ENCODE measurements at places on chromosomes 2 and 18. TPM values are rescaled to one million over a fixed set of nuclear protein-coding genes. Genes with fewer than 3 reads are reported as not detected.
A peak's percentile ranks its signal among the peaks of the same experiment; 100 is the strongest.

UGT1A10 gene
- total RNA-seq: not detected

DNA sequence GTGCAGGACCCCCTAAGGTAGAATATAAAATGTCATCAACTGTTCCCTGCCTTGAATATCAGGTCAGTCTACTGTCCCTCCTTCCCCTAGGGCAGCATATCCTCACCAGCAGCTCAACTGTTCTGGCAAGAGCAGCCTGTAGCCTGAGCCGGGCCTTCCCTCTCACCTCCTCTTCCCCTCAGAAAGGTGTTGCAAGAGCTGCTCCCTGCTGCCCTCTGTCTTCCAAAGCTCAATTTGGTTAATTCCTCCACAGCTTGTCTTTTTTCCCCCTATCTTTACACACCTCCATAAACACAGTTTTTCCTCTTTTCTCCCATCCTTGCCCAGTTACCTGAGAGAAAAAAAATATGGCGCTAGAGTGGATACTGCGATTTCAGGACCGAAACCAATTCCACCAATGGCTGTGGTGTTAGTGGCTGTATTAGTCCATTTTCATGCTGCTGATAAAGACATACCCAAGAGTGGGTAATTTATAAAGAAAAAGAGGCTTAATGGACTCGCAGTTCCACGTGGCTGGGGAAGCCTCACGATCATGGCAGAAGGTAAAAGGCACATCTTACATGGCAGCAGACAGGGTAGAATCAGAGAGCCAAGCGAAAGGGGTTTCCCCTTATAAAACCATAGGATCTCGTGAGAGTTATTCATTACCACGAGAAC is 184.7 kb downstream of the MREG start:
- peak; percentile 33 for DNase-seq
- no peak overlapping the region for H3K27ac ChIP-seq
- H3K36me3 ChIP-seq: no peaks in the 10 kb centered on the region
- no peak overlapping the region for H3K4me3 ChIP-seq

DNA sequence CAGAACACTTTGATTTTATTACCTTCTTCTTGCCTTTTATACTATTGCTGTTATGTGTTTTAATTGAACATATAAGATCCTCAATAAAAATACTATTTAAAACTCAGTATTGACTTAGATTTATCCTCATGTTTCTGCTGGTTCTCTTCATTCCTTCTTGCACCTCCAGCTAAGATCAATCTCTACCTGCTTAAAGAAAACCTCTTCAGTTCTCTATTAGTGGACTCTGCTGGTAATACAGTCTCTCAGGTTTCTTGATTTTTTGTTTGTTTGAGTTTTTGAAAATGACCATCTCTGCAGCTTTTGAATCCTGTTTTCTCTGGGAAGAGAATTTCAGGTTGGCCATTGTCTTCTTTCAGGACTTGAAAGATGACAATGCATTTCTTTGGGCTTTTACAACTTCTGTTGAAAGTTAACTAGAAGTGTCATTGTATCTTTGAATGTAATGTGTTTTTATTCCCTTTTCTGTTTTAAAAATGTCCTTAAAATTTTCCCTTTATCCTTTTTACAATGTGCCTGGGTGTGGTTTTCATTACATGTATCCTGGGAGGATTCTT is 29.8 kb upstream of the TMEM131 start:
- no peak for DNase-seq
- H3K27ac ChIP-seq: no peak overlapping the region
- H3K27me3 ChIP-seq: peaks cover 2% of the 10 kb centered on the region

- DNase-seq: no peak
- no peak overlapping the region for H3K27ac ChIP-seq
- H3K4me3 ChIP-seq: no peak overlapping the region
- H3K4me1 ChIP-seq: peaks cover 7% of the 10 kb centered on the region
Measured at GRCh38 chr2:188629753-188630527, 338.3 kb downstream of the GULP1 start.

- DNase-seq: no peak
- H3K4me1 ChIP-seq: peaks cover 24% of the 10 kb centered on the region
- no peak overlapping the region for H3K4me3 ChIP-seq
- no peak overlapping the region for H3K27ac ChIP-seq
- no peaks in the 10 kb centered on the region for H3K36me3 ChIP-seq
- H3K27me3 ChIP-seq: peaks cover 13% of the 10 kb centered on the region
Measured at GRCh38 chr2:25374411-25374810, 32.7 kb upstream of the DNMT3A start.

DNAJC5G gene
- total RNA-seq: not detected

THUMPD2 gene
- 6.0 TPM for total RNA-seq

DNA sequence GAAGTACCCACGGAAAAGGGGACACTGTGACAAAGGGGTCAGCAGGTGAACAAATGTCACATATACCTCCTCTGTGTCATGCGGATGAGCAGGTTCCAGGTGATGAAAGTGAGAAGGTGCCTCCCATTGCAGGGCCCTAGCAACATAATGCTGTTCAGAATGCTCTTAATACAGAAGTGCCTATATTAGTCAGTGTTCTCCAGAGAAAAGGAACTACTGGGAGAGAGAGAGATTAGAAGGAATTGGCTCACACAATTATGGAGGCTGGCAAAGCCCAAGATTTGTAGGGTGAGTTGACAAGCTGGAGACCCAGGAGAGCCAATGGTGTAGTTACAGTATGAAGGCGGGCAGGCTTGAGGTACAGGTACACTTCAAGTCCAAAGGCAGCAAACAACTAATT is 98.1 kb upstream of the CDC42EP3 start:
- H3K36me3 ChIP-seq: no peaks in the 10 kb centered on the region
- H3K27ac ChIP-seq: no peak overlapping the region
- DNase-seq: no peak
- no peak overlapping the region for H3K4me3 ChIP-seq
- H3K27me3 ChIP-seq: peaks cover 5% of the 10 kb centered on the region

- H3K4me3 ChIP-seq: peak overlapping the region; percentile 91
- peaks cover 4% of the 10 kb centered on the region for H3K27me3 ChIP-seq
- peak overlapping the region; percentile 92 for H3K27ac ChIP-seq
Measured at GRCh38 chr2:197435598-197436420, 981 bp upstream of the SF3B1 start.

DNA sequence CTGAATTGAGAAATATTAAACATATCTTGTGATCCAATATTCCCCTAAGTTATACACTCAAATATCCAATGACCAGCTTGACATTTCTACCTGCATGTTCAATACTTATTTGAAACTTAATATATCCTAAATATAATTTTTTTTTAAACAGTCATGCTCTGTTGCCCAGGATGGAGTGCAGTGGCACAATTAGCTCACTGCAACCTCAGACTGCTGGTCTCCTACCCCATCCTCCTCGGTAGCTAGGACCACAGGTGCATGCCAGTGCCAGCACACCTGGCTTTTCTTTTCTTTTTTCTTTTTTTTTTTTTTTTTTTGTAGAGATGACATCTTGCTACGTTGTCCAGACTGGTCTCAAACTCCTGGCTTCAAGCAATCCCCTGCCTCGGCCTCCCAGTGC is 4.2 kb downstream of the KYNU start:
- no peaks in the 10 kb centered on the region for H3K36me3 ChIP-seq
- no peak overlapping the region for H3K4me3 ChIP-seq
- no peak for DNase-seq
- H3K4me1 ChIP-seq: no peaks in the 10 kb centered on the region

GRCh38 chr2:555164-555922 is 121.9 kb downstream of the TMEM18 start:
- no peak for DNase-seq
- no peak overlapping the region for H3K4me3 ChIP-seq
- H3K27ac ChIP-seq: no peak overlapping the region
- no peaks in the 10 kb centered on the region for H3K4me1 ChIP-seq
- no peaks in the 10 kb centered on the region for H3K36me3 ChIP-seq

DNA sequence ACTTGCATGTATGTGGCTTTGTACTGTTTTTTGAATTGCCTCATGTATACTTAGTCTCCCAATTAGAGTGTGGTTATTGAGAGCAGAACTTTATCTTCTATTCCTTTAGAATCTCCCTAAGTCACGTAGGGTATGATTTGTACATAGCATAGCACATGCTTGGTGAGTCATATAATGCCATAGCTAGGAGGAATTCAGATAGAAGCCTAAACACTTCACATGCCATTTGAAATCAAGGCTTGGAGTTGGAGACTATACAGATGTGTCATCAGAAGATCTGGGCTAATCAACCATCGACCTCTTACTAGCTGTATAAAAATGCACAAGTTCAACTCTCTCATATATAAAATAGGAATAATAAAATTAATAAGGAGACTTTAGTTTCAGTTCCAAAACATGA is 222.6 kb upstream of the ST6GAL2 start:
- no peak for DNase-seq
- H3K4me3 ChIP-seq: no peak overlapping the region
- H3K4me1 ChIP-seq: no peaks in the 10 kb centered on the region
- peaks cover 3% of the 10 kb centered on the region for H3K36me3 ChIP-seq

GRCh38 chr2:138125306-138126288 is 161.3 kb downstream of the HNMT start:
- H3K27me3 ChIP-seq: no peaks in the 10 kb centered on the region
- H3K4me3 ChIP-seq: no peak overlapping the region
- DNase-seq: no peak
- H3K27ac ChIP-seq: no peak overlapping the region
- H3K4me1 ChIP-seq: peaks cover 5% of the 10 kb centered on the region
- H3K36me3 ChIP-seq: no peaks in the 10 kb centered on the region

DLX1 gene
- total RNA-seq: 0.61 TPM

OXER1 gene
- not detected for total RNA-seq

DNA sequence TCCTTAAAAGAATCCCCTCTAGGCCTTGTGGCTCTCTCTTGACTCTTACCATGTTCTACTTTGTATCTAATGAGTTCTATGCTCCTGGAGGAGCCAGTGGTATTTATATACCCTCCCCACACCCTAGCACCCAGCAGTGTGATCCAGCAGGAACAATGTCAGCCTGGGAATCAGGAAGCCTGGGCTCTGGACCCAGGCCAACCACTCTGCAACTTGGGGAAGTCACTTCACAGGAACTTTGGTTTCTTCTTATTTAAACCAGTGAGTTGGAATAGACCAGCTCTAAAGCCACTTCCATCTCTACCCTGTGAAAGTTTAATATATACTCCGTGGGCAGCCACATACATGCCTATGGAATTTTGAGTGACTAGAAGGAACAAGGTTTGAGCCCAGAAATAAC is 11.6 kb upstream of the SPTBN1 start:
- no peak for DNase-seq
- H3K4me3 ChIP-seq: no peak overlapping the region
- no peak overlapping the region for H3K27ac ChIP-seq
- H3K27me3 ChIP-seq: no peaks in the 10 kb centered on the region
- no peaks in the 10 kb centered on the region for H3K4me1 ChIP-seq

GRCh38 chr2:206275312-206276055 is 1.0 kb downstream of the ZDBF2 start:
- peak; percentile 26 for DNase-seq
- peak overlapping the region; percentile 97 for H3K4me3 ChIP-seq
- peak overlapping the region; percentile 98 for H3K27ac ChIP-seq
- H3K36me3 ChIP-seq: no peaks in the 10 kb centered on the region

ABHD1 gene
- total RNA-seq: not detected

ACKR3 gene
- total RNA-seq: 1.2 TPM

GRCh38 chr2:159208438-159208837 is 78.1 kb downstream of the WDSUB1 start:
- no peak overlapping the region for H3K27ac ChIP-seq
- peaks cover 2% of the 10 kb centered on the region for H3K27me3 ChIP-seq
- peaks cover 2% of the 10 kb centered on the region for H3K4me1 ChIP-seq
- H3K36me3 ChIP-seq: no peaks in the 10 kb centered on the region
- H3K4me3 ChIP-seq: no peak overlapping the region
- DNase-seq: no peak

- peaks cover 1% of the 10 kb centered on the region for H3K27me3 ChIP-seq
- H3K36me3 ChIP-seq: no peaks in the 10 kb centered on the region
- H3K4me1 ChIP-seq: no peaks in the 10 kb centered on the region
- no peak overlapping the region for H3K27ac ChIP-seq
- no peak overlapping the region for H3K4me3 ChIP-seq
Measured at GRCh38 chr2:58035352-58035751, 11.3 kb upstream of the VRK2 start.

CUL3 gene
- 99.4 TPM for total RNA-seq

GRCh38 chr18:56065086-56065485 is 477.1 kb upstream of the TCF4 start:
- H3K27me3 ChIP-seq: no peaks in the 10 kb centered on the region
- no peak overlapping the region for H3K27ac ChIP-seq
- no peak overlapping the region for H3K4me3 ChIP-seq
- no peak for DNase-seq

CTNNA2 gene
- total RNA-seq: 76.2 TPM

- H3K4me1 ChIP-seq: no peaks in the 10 kb centered on the region
- DNase-seq: no peak
- H3K27ac ChIP-seq: no peak overlapping the region
- no peak overlapping the region for H3K4me3 ChIP-seq
Measured at GRCh38 chr2:217027414-217027813, 167.6 kb upstream of the TNP1 start.

ACMSD gene
- total RNA-seq: not detected

DNA sequence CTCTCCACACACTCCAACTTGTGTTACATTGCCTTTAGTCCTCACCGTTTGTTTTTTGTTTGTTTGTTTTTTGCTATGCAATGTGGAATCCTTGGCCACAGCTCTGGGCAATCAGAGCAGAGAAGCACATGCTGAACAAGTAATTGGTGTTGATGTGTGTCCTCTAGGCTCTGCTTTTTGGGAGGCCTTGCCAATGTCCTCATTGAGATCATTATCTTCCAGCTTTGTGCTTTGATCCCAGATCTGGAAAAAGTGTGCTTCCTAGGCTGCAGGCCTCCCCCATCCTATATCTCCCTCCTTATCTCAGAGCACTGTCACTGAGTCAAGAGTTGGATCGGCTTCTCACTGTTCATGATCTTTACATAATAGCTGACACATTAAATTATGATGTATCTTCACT is 25.9 kb downstream of the OSR1 start:
- no peaks in the 10 kb centered on the region for H3K36me3 ChIP-seq
- H3K27ac ChIP-seq: no peak overlapping the region
- H3K4me1 ChIP-seq: no peaks in the 10 kb centered on the region

DNA sequence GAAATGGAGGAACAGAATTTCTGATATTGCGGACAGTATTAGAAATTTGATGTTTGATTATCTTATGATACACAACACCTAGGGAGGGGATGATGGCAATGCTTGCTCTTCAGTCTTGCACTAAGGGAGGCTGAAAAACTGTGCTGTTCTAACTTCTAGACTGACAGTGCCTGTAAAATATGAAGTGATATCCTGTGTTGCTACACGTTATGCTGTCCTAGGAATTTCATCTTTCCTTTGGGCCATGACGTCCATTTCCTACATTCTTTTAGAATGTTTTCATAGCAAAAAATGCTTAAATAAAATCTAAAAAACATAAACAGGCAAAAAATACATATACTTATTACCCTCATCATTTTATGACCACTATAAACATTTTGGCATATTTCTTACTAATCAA is 55.3 kb downstream of the OSBPL1A start:
- H3K4me3 ChIP-seq: no peak overlapping the region
- no peaks in the 10 kb centered on the region for H3K36me3 ChIP-seq
- DNase-seq: no peak
- H3K27ac ChIP-seq: no peak overlapping the region
- no peaks in the 10 kb centered on the region for H3K27me3 ChIP-seq

All from glutamatergic neuron (in vitro differentiated cells).